Prostate gland (tissue), 2 donors: ENCODE measurements at places on chromosomes 5 and 9.

DNA sequence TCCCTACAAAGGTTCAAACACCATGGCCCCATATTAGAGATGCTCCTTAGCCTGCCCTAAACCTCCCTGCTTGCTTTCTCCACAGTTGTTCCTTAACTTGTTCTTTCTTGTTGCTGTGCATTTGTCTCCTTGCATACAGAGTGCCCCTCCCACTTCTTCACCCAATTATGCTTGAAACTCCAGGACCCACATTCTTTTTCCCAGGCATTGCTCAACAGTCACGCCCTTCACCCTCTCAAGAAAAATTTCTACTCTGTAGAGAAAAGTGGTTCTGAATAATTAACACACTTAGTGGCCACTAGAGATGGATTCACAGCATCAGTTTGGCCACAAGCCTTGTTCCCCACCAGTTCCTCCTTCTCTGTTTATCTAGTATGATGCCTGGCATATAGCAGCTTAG lies 57.7 kb downstream of the NREP start:
- DNase-seq: no peak

- DNase-seq: peak; percentile 55
Observed at GRCh38 chr9:14180093-14180959, 133.6 kb downstream of the NFIB start.

DNA sequence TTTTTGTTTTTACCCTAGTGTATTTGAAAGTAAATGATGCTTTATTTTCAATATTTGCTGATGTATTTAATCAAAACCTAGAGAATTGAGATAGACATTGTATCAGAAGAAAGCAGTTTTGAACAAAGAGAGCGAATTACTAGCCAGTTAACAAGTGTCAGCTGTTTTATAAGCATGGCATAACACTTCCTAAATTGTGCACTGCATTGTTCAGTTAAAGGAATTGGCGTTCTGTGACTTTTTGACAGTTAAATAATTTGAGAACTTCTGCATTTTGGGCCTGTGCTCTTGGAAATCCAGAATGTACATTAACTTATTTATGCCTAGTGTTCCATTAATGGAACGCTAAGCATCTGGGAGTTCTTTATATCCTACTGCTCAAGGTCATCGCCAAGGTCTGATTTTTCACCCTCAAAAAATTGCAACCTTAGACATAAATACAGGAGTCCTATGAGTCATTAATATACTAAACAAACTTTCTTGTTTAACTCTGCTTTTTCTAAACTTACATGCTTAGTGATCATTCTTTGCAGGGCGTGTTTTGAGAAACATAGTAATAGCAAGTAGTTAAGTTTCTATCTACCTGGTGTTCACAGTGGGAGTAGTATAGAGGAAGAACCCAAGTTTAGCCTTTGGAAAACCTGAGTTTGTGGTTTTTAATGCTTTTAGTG lies 31.1 kb downstream of the RASA1 start:
- no peak for DNase-seq

GRCh38 chr5:55356896-55357295 lies 49.1 kb downstream of the MTREX start:
- no peak for DNase-seq

- no peak for DNase-seq
Observed at GRCh38 chr5:75538211-75538610, 26.5 kb downstream of the POLK start.

GRCh38 chr5:109704282-109704952 lies 14.7 kb downstream of the MAN2A1 start:
- no peak for DNase-seq

GRCh38 chr5:66906021-66906420 lies 290.6 kb downstream of the CD180 start:
- no peak for DNase-seq

GRCh38 chr9:13358128-13358527 lies 78.6 kb upstream of the MPDZ start:
- DNase-seq: no peak

- peak; percentile 35 for DNase-seq
Observed at GRCh38 chr9:91948101-91948596, 1.9 kb downstream of the ROR2 start.
